Bone marrow (tissue), 2 donors: ENCODE measurements at places on chromosomes 1 and 21.

- DNase-seq: no peak
Observed at GRCh38 chr1:218557731-218558130, 212.6 kb downstream of the TGFB2 start.

DNA sequence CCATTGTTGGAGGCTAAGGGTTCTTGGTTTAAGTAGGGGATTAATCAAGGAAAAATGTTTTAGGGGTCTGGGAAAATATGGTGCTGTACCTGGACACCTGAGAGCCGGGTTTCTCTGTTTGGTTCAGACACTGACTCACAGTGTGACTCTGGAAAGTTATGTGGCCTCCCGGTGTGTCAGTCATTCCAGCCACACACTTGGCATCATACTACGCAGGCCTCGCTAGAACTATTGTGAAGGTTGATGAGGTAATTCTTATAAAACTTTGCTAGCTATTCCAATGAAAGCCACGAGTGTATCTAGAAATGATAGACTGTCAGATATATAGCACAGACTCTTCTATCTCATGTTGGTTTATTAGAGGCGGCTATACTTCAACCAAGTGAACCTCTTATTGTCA, 4.8 kb upstream of the CAMSAP2 start:
- no peak for DNase-seq

DNA sequence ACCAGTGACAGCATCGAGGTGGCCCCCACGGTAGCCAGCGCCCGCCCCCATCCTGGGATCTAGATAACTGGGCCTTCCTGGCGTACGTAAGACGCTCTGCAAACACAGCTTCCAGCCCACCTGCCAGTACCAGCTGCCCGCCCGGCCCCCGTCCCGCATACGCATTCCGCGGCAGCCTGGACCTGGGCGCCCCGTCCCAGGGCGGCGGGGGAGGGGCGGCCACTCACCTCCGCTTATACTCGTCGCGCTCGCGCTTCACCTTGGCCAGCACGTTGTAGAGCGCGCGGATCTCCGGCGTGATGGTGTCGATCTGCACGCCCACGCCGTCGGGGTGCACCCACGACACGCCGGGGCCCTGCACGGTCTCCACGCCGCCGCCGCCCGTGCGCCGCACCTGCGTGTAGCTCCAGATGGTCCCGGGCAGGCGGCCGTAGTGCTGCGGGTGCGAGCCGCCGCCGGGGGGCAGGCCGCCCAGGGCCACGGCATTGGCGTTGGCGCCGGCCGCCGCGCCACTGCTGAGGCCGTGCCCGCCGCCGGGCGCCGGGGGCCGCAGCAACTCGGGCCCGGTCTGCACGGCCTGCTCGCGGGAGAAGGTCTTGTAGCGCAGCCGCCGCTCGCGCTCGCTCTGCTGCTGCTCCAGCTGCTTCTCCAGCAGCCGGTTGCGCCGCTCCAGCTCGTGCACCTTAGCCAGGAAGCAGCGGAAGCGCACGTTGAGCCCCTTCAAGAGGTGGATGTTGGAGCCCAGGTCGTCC, 859 bp downstream of the IFFO2 start:
- peak; percentile 56 for DNase-seq

- no peak for DNase-seq
Observed at GRCh38 chr1:27388337-27389005, 4.0 kb upstream of the GPR3 start.

DNA sequence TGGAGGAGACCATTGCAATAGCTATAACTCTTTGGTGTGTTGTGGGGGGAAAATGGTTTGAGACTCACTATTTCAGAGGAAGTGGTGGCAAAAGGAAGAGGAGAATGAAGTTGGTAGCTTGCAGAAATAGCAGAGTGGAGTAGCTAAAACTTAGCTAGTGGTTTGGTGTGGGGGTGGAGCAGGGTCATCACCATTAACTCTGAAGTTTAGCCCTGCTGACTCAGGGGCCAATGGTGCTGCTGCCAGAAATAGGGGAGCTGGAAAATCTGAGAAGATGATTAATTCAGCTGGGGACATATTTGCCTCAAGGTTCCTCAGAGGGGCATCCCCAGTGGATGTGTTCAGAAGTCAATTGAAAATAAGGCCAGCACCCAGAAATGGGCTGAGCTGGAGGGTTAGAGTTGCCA, 65.4 kb downstream of the RUNX1 start:
- peak; percentile 83 for DNase-seq

- DNase-seq: no peak
Observed at GRCh38 chr1:97875996-97876395, 44.8 kb downstream of the DPYD start.

DNA sequence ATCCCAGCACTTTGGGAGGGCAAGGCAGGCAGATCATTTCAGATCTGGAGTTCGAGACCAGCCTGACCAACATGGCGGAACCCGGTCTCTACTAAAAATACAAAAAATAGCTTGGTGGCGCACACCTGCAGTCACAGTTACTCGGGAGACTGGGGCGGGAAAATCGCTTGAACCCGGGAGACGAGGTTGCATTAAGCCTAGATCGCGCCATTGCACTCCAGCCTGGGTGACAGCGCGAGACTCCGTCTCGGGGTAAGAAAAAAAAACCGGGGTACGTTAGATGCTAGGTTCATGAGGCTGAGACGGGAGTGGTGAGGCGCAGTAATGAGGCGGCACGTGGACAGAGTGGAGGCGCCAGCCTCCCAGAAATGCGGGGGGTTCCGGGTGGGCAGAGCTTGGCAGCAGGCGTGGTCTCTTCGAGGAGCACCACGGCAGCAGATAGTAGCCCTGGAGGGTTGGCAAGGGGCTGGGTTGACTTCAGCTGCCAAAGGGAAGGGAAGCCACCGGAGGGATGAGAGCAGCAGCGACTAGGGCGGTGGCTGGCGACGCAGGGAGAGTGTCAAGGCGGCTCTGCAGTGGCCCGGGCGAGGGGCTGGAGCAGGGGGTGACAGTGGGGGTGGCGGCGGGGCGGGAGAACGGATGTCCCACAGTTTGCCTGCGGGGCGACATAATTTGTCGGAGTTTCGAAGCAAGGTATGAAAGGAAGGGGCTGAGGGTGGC, 832 bp downstream of the MRPL20 start:
- no peak for DNase-seq

GRCh38 chr1:212415107-212415841, 588 bp upstream of the PACC1 start:
- no peak for DNase-seq

- DNase-seq: no peak
Observed at GRCh38 chr21:25489673-25490072, 117.6 kb downstream of the MRPL39 start.

- no peak for DNase-seq
Observed at GRCh38 chr1:78387201-78387600, 103.6 kb upstream of the PTGFR start.

DNA sequence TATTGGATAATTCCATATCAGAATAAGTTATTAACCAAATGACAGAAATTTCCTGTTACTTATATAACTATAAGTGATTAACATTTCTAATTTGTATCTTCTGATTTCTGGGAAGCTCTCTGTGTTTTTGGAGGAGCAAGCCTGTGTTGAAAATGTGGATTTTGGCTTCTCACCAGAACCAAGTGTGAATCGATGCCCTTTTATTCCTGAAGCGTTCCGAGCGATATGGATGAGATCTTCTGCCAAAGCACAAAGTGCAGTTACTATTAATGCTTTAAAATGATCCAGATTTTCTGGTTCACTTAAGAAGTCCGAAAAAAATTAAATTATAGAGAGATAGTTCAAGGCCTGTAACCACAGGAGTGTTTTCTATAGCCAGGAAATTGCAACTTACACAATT, 22.8 kb downstream of the ALG14 start:
- no peak for DNase-seq

DNA sequence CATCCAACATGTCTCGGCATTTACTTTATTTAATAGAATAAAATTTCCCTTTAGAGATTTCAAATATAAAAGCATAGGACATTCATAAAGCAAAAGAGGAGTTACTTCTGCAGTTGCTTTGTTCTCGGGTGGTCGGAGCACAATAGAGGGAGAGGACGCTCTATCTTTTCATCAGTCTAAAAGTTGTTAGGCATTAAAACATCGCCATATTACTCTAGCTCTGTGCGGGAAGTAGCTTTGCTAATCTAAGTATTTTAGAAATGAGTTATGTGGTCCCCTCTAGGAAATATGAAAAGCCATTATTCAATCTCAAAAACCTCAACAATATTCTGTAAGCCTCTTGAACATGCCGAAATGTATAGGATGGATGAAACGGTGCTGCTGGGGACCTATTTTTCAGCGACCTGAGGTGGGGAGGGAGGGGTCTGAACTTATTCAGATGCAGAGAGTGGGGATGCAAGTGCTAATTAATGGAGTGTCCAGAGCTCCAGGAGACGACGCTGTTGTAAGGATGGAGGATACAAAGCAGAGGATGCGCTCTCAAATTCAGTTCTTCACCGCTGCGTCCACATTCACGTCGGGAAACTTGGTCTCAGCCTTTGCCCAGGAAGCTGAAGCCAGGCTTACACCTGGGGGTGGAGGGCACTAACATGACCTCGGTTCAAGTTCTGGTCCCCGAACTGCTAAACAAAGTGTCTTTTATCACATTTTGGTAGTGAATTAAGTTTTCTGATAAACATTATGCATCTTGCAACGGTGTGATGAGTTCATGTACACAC, 6.3 kb downstream of the CDKN2C start:
- DNase-seq: no peak

DNA sequence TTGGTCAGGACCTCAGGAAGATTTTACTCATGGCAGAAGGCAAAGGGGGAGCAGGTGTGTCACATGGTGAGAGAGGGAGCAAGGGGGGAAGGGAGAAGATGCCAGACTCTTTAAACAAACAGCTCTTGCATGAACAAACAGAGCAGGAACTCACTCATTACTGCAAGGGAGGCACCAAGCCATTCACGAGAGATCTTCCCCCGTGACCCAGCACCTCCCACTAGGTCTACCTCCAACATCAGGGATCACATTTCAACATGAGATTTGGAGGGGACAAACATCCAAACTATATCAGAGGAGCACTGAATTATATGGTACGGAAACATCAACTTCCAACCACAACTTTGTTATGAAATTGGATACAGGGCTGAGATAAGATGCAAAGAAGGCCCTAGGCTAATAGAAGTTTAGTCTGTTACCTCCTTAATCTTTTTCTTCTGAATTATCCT, 164.9 kb downstream of the ST6GALNAC3 start:
- no peak for DNase-seq

GRCh38 chr1:109341944-109342930, 35.4 kb upstream of the MYBPHL start:
- DNase-seq: no peak

GRCh38 chr1:77888081-77888780, at the start of gene NEXN:
Gene NEXN, plus strand, starts transcription at chr1:77888624. Its CDS starts 27,483 bp downstream, at chr1:77916107.
- peak; percentile 35 for DNase-seq

DNA sequence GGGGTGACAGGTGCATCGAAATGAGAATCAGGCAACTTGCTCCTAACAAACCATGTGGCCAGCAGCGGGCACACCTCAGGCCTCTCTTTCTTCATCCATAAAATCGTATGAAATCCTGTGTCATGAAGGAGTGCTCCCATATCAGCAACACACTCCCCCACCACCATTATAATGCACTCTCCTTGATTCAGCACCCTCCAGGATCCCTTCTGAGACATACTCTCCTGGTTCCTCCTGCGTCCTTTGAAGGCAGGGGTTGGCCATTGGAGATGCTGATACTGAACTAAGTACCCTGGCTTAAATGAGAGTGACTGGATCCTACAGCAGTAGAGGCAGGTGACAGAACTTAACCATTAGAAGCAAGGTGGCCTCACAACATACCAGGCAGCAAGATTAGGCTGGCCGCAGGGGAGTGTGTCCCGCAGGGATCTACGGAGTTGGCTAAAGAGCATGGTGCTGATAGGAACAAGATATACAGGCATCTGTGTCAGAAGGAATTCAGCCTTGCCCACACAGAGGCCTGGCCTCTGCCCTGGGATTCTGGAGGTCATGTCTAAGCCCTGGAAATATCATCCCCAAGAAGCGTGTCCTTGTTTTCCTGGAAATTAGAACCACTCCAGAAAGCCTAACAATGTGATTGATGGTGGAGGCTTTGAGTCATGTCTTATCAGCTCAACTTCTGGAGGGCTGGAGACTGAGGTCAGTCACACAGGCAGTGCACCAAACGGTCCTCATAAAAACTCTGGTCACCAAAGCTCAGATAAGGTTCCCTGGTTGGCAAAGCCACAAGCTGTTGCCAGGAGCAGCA, 16.8 kb downstream of the S100A7A start:
- DNase-seq: no peak

DNA sequence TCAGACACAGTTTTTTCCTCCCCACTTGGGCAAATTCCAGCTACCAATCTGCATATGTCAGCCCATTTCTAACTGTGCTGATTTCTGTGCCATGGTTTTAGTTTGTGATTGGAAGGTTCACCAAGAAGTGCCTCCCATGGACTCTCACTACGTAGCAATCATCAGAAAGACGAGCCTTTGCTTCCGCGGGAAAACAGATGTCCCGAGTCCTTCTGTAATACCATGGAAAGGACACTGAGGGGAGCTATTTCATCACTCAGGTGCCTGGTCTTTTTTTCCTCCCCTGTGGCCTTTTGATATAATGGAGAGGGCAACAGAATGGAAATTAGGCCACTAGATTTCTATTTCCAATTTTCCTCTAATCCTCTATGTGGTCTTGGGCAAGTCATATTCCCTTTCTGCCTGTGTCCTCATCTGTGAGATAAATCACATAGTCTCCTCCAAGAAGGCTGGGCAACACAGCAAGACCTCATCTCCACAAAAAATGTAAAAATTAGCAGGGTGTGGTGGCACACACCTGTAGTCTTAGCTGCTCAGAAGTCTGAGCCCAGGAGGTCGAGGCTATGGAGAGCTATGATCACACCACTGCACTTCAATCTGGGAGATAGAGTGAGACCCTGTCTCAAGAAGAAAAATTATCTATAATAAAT, 24.8 kb downstream of the LEMD1 start:
- DNase-seq: no peak

GRCh38 chr1:53130878-53131589, 11.4 kb downstream of the SLC1A7 start:
- no peak for DNase-seq

DNA sequence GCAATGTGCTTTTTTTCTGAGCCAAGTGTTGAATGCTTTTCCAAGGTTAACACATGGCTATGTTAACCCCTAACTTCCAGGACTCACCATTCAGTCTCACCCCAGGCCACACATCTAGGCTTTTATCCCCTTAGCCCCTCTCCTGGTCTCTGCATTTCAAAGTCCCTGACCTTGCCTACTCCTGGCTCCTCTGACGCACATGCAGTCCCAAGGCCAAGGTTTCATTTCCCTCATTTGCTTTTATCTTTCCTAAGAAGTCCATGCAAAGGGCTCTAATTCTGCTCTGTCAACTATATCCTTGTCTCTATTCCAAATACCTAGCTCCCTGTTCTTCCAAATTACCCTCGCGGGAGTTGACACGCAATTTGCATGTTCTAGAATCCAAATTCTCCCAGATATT, 25.4 kb downstream of the SLC30A10 start:
- no peak for DNase-seq

GRCh38 chr1:168390271-168390670, 109.6 kb downstream of the TBX19 start:
- DNase-seq: no peak

- no peak for DNase-seq
Observed at GRCh38 chr21:46119144-46119636, 21.3 kb downstream of the COL6A2 start.

DNA sequence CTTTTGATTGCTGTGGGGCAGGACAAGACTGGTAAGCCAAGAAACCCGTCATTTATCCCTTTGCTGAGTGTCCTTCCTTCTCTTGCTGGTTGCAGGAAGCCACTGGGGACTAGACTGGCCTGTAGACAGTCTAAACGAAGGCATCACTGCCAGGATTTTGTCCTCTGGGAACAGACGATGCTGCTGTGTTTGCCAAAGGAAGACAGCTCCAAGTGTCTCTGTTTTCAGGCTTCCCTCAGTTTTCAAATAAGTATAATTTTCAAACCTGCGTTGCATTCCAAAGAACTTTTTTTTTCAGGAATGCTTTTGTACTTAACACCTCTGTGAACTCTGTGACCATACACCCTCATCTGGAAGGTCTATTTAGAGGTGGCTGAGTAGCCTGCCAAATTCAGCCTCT, 269.4 kb downstream of the HLX start:
- DNase-seq: no peak
